NCI-H187 treated with DMSO at 0.1 percent for 48 hours (cell line): ENCODE measurements at places on chromosomes 1 and 21.
A peak's percentile ranks its signal among the peaks of the same experiment; 100 is the strongest.

DNA sequence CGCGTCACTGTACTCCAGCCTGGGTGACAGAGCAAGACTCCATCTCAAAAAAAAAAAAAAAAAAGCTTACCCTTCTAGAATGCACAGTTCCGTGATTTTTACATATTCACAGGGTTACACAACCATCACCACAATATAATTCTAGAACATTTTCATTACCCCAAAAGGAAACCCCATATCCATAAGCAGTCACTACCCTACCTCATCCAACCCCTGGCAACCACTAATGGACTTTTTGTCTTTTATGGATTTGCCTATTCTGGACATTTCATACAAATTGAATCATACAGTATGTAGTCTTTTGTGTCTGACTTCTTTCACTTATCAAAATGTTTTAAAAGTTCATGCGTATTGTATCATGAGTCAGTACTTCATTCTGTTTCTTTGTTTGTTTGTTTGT lies 22.8 kb downstream of the SYF2 start:
- no peak for DNase-seq

DNA sequence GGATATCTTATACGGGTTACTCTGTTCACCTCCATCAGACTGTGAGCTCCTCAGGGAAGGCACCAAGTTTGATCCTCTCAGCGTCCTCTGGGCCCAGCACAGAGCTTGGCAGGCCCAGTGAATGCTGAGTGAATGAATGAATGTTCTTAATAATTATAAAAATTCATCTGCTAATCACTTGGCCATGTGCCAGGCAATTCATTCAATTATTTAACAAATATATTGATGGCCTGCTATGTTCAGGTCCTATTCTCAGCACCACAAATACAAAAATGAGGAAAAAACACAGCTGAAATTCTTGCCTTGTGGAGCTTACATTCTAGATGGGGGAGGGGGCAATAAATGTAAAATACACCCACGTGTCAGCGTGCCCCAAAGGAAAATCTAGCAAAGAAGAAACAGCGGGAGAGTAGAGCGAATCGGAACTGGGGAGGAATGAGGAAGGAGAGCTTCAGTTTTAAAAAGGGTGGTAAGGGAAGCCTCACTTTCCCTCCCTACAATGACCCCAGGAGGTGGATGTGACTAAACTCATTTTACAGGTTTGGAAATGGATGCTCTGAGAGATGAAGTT lies 15.8 kb downstream of the CDCP2 start:
- DNase-seq: no peak

GRCh38 chr1:97042551-97042950 lies 321.0 kb downstream of the PTBP2 start:
- DNase-seq: no peak

DNA sequence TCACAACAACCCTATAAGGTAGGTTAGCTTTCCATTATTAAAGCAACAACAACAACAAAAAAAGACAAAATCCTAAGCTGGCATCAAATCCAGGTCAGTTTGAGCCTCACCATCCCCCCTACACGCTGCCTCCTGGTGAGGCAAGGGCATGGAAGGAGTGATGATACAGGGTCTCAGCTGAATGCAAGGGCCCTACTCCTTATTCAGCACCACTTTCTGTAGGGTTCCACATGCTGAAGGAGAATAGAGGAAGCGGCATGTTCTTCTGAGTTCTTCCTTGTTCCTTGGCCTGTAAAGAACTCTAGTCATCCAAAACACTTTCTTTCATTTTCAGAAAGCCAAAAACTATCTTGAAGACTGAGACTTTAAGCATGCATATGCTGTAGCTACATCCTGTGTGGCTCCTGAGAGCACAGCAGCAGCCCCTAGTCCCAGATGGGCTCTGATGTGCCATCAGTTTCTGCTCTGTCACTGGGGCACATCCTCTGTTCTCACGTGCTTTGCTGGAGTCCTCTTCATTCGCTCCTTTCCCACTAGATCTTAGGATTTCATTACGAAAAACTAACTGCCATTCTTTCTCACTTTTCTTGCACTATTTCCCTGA lies 6.2 kb downstream of the ILDR2 start:
- no peak for DNase-seq

DNA sequence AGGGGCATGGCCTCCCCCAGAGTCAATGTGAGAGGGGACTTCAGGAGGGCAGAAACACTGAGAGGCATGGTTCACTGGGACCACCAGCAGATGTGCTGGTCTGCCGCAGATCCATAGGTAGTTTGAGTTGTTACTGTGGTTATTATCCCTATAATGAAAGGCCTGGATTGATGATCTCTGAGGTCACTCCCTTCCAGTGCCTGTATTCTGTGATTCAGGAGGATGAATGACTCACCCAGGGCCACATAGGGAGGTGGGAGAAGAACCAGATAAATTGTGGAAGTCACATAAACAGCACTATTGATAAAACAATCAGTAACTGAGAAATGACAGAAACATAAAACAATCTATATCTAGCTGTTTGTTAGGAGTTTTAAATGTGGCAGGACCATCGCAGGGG lies 22.7 kb upstream of the ACTL8 start:
- no peak for DNase-seq

GRCh38 chr1:59570524-59570923 lies 244.2 kb upstream of the HOOK1 start:
- no peak for DNase-seq

DNA sequence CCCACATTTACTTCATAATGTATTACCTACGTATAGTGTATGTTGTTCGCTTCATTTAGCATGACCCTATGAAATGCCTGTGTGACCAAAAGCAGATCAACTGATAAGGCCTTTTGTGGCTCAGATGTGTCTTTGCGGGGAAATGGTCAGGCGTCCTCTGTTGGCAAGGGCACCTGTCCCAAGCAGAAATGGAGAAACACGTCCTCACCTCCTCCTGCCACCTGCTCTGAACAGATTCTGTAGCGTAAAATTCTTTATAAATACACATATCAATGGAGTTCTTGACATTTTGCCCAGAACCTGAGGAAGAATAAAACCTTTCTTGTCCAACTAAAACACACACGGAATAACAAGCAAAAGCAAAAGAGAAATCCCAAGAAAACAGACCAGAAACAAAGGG lies 417.9 kb downstream of the KIF26B start:
- no peak for DNase-seq

- no peak for DNase-seq
These were observed 149.6 kb downstream of the DISC1 start for GRCh38 chr1:231776010-231776756.

DNA sequence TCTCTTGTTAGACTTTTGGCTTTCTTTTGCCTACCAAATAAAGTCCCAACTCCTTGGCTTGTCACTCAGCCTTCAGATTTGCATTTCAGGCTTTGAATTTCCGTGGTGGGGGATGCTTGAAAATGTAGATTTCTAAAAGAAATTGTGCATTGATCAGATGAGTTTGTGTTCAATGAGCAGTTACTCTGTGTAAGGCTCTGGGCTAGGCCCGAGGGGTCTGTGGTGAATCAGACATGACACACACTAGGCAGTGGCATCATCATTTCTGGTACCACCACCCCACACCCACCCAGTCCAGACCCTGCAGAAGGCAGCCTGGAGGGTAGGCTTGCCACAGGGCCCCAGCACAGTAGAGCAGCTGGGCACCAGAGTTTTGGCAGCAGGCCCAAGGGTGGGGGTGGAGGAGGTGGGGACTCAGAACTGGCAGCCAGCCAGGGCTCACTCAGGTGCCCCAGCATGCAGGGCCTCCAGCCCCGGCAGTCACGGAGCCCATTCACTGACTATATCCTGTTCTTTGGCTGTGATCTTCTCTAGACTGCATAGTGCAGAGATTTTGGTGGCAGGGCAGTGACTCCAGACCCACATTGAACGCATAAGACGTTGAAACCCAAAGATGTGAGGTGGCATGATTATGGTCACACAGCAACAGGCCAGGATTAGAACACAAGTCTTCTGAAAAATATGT lies 97.2 kb upstream of the ARTN start:
- DNase-seq: peak; percentile 46

- no peak for DNase-seq
These were observed 107.7 kb downstream of the KIAA0319L start for GRCh38 chr1:35449334-35450008.

DNA sequence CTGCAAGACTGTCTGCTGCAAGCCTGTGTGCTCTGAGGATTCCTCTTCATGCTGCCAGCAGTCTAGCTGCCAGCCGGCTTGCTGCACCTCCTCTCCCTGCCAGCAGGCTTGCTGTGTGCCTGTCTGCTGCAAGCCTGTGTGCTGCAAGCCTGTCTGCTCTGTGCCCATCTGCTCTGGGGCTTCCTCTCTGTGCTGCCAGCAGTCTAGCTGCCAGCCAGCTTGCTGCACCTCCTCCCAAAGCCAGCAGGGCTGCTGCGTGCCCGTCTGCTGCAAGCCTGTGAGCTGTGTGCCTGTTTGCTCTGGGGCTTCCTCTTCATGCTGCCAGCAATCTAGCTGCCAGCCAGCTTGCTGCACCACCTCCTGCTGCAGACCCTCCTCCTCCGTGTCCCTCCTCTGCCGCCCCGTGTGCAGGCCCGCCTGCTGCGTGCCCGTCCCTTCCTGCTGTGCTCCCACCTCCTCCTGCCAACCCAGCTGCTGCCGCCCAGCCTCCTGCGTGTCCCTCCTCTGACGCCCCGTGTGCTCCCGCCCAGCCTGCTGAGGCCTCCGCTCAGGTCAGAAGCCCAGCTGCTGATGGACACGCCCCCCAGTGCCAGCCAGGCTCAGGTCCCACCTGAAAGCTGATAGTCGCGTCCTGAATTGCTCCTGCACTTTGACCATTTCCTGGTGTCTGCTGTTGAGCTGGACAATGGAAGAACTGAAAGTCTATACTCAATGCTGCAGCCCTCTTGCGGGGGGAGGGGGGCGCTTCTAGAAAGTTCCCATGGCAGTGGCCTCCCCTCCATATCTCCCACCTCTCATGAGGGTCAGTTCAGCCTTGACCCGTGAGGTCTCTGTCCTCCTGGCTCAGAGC lies 1.2 kb downstream of the KRTAP10-4 start:
- DNase-seq: no peak

GRCh38 chr1:85857991-85858390 lies 149.8 kb upstream of the ZNHIT6 start:
- no peak for DNase-seq

DNA sequence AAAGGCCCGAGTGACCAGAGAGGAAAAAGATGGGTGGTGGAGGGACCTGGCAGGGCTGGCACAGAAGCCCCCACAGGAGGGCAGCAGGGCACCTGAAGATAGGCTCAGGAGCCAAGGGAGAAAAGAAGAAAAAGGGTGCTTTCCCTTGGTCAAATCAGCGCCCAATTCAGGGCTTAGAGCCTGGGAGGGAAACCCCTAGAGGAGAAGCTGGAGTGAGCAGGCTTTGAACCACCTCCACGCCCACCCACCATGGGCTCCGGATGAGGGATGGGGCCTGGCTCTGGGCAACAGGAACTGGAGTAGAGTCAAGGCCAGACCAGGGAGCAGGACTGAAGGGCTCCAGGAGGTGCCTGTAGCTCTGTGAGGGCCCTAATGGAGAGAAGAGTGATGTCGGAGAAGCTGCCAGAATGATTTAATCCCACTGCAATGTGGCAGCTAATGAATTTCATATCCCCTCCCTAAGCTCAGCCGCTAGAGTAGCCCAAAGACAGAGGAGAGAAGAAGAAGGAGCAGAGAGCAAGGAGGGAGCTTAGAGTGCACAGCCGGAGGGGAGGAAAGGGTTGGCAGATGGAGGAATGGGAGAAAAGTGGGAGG lies 12.0 kb upstream of the PRELP start:
- no peak for DNase-seq

- no peak for DNase-seq
These were observed 62.6 kb downstream of the KIF21B start for GRCh38 chr1:200960948-200961340.

GRCh38 chr1:86950712-86951419 lies 36.4 kb downstream of the HS2ST1 start:
- DNase-seq: no peak
